H4 (cell line): ENCODE measurements at places on chromosomes 5 and 9.

GRCh38 chr9:108671176-108671575 is 184.6 kb downstream of the ACTL7B start:
- DNase-seq, result peak; percentile 12

DNA sequence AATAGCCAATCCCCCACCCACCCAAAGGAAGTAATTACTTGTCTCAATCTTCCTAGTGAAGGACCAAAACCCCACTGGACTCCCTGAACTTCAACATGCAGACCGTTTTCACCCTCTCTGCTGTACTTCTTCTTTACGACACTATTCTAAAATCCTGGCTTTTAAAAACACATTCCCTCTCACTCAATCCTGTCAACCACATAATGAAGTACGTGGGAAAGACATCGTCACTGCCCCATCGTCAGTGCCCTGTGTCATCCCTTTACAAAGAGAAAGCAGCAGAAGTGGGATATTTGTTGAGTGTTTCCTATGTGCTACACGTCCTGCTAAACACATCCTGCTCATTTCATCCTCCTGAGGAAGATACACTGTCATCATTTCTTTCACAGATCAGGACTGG is 54.2 kb downstream of the MAPKAP1 start:
- DNase-seq, result no peak

GRCh38 chr5:27010646-27011045 is 27.7 kb downstream of the CDH9 start:
- no peak for DNase-seq

- DNase-seq, result no peak
Observed at GRCh38 chr9:74138182-74138581, 359.0 kb upstream of the RORB start.

DNA sequence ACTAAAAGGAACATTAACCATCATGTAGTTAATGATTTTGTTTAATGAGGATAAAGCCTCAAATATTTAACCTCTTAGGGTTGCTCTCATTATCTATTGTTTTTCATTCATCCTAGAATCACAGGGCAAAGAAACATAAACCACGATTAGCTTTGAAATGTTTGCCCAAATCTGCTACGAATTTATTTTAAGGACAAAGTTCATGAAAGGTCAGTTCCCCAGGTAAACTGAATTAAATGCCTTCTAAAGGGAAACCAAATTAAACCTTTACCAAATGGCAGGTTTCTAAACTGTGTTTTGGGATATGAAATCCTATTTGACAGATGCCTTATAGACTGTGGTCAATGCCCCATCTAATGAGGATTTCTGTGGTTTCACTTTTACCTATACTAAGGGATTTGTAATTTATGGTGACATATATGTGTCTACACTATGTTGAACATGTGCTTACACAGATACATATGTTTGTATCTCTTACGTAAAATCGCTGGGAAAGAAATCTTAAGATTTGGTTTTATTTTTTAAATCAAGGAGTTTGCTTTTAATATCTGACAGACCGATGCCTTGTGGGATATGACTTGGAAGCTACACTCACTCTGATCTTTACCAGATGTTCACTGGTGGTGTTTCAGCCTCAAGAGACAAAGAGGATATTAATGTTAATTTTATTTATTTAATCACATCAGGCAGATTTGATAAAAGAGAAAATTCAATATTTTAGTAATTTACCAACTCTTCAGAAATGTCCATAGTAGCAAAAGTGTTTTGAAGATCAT is 188.4 kb downstream of the GLIS3 start:
- DNase-seq, result no peak

- no peak for DNase-seq
Observed at GRCh38 chr9:22030101-22030598, 21.0 kb upstream of the CDKN2B start.

- no peak for DNase-seq
Observed at GRCh38 chr9:91740701-91741100, 209.3 kb downstream of the ROR2 start.

DNA sequence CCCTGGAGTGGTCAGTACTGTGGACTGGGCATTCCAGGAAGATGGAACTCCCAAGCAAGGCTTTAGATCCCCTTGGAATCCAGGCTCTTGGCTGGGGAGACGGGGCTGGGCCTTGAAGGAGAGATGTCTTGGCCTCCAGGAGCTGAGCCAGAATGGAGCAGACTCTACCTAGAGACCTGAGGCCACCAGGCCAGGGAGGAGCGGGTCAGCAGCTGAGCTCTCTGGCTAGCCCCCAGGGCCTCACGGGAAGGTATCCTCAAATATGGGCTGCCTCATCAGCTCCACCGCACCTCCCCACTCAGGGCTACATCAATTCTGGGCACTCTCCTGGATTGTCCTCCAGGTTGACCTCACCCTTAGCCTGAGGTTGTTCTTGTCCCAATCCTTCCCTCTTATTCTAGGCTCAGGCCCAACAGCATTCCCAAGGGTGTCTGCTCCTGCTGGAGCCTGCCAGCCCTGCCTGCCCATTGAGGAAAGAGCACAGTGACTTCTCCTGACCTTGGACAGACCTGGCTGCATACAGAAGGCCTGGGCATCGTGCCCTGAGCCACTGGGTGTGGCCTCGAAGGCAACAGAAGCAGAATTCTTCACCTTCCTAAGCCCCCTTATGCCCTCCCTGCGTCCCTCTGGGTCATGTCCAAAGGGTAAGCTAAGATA is 3.0 kb upstream of the PDLIM4 start:
- DNase-seq, result no peak
